NCI-H510A treated with DMSO at 0.1 percent for 48 hours (cell line): ENCODE measurements at places on chromosomes 13 and 19.

DNA sequence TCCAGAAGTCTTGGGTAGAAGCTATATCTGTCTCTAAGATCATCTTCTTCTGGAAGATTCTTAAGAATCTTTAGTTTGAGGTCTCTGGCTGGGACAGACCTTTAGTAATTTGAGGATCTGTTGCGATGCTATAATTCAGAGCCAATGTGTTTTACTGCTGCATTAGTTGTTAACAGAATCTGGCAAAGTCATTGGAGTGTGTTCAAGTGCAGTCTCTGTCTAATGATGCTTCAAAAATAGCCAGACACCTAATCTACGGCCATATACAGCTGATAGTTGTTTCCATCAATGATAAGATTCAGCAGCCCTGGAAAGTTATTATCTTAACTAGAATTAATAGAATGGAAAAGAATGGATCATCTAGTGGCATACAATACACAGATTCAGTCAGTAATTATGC, 72.6 kb downstream of the CDK8 start:
- DNase-seq = no peak

DNA sequence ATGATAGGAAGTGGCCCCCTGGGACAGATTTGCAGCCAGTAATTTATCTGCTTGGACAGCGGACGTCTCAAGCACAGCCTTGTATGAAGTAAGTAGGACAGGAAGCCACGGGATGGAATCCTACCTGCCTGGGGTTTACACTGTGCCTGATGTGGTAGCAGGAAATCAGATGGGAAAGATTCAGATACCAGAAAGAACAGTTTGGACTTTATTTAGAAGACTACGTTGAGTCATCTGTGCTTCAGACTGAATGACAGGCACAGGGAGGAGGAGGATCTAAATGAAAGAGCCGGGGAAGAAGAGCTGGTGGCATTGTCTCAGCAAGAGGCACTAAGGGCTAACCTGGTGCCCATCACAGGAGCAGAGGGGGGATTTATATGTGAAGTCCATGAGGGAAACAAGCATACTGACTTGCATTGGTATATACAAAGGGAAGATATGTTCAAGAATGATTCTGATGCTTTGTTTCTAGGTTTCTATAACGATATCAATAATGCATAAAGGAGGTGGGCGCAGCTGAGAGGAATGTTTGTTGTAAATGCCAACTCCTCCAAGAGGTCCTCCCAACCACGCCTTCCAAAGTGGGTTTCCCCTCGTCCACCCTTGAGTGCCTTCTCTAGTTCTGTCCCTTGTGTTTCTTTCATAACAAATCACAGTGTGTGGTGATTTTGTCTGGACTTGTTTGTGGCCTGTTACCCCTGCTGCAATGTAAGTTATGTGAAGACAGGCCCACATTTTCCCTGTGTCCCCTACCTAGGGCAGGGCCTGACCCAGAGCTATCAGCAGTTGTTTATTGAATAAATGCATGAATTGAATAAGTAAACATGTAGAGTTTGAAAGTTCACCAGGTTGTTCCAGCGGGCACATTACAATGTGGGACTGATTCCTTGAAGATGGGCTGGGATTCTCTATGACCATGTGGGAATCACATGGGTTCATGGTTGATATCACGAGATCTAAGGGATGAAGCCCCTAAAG, 328.4 kb downstream of the SLC7A1 start:
- no peak for DNase-seq

- DNase-seq = peak; percentile 78
Observed at GRCh38 chr19:38003438-38004185, 96.6 kb downstream of the SIPA1L3 start.

GRCh38 chr19:54532528-54532927, 29.9 kb downstream of the LAIR2 start:
- no peak for DNase-seq

GRCh38 chr19:11453468-11454341, 18.3 kb downstream of the PRKCSH start:
- DNase-seq = no peak

DNA sequence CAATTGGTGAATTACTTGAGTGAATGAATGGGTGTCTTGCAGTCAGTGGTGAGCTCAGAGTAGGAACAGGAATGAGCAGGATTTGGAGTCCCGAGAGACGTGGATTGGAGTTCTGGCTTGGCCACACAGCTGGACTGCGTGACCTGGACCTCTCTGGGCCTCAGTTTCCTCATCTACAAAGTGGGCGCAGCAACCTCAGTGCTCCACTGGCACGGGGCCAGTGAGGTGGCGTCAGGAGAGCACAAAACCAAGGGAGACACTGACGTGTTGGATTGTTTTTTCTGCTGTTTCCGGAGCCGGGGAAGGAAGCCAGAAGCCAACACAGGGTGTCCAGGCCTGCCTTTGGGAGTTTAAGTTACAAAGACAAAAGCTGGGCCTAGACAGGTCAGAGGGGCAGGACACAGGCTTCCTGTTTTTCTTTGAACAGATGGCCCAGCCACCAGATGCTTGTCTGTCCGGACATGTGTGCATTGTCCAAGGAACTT, 6.5 kb upstream of the DOCK6 start:
- DNase-seq = no peak

GRCh38 chr13:46855166-46855565, 41.7 kb downstream of the HTR2A start:
- no peak for DNase-seq

DNA sequence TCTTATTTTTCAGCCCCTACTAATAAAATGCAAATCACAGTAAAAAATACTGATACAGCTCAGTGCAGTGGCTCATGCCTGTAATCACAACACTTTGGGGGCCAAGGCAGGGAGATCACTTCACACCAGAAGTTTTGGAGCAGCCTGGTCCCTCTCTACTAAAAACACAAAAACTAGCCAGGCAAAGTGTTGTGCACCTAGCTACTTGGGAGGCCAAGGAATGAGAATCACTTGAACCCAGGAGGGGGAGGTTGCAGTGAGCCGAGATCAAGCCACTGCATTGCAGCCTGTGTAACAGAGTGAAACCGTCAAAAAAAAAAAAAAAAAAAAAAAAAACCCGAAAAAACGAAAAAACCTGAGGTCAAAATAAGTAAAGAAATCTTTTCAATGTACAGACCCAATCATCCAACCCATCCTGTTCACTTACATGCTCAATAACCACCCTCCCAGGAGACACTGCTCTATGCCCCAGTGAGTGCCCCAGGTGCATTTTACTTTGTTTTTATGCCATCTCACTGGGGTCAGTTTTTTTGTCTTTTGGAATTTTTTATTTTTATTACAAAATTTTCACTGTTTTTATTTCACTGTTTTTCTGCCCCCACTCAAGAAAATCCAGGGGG, 107.0 kb downstream of the ZNF486 start:
- DNase-seq = no peak

GRCh38 chr19:12774588-12775555, at the start of gene HOOK2:
HOOK2 (minus strand) TSS chr19:12775552; CDS start chr19:12775449, 103 bp downstream.
- peak; percentile 79 for DNase-seq

DNA sequence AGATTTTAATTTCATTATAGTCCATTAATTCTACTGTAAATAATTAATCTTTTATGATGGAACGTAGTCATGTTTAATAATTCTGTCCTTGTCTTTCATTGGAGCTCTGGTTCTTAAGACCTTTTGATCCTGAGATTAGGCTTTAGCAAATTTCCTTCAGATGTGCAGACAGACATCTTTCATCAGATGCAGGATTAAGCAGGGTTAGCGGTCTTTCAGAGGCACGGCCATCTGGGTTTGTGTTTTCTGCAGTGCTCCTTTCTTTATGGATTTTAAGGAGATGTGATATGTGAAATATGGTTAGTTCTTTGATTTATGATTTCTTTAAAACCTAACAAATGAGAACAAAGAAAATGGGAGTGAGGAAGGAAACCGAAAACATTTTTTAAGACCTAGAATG, 643.9 kb upstream of the SGCG start:
- DNase-seq = no peak

DNA sequence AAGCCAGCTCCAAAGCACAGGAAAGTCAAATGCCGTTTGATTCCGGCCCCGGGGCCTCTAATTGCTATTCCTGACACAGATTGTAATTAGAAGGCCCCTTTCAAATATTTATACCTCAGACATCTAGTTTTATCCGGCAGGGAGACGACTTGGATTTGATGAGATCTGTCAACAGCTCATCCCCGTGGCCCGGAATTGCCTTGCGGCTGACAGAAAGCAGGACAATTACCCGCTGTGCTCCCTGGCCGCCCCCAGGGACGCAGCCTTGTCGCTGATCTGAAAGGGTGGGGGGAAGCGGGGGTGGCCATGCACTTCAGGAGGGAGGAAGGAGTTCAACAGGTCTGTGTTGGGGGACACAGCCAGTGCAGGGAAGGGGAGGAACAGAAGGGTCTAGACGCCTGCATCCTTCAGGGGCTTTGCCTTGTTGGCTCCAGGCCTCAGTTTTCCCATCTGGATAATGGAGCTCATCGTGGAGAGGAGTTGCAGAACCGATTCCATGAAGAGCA, 1.8 kb upstream of the SHD start:
- DNase-seq = no peak

GRCh38 chr19:40933025-40933424, 51.0 kb upstream of the CYP2A7 start:
- no peak for DNase-seq

- no peak for DNase-seq
Observed at GRCh38 chr13:47708386-47708785, 292.7 kb downstream of the SUCLA2 start.

GRCh38 chr19:5913739-5914357, at the start of gene CAPS:
CAPS (plus strand) TSS chr19:5914254; CDS start chr19:5914407, 153 bp downstream.
- DNase-seq = no peak

GRCh38 chr13:70616847-70617246, 508.6 kb upstream of the KLHL1 start:
- DNase-seq = no peak

DNA sequence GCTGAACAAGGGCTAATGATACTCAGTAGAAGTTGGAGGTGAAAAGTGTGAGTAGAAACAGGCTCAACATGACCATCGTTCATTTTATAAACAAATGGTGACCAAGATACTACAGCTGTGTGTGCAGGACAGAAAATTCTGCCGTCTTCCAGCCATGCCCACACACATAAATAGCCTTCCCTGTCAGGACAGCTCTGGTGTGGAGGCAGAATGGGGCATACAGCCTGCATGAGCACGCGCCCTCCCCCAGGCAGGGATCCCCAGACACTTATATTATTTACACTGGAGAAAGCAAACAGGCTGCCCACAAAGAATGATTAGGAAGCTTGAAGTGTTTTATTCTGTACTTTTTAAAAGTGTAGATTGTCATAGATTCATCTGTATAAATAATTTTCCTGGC, 20.4 kb downstream of the GJA3 start:
- no peak for DNase-seq

DNA sequence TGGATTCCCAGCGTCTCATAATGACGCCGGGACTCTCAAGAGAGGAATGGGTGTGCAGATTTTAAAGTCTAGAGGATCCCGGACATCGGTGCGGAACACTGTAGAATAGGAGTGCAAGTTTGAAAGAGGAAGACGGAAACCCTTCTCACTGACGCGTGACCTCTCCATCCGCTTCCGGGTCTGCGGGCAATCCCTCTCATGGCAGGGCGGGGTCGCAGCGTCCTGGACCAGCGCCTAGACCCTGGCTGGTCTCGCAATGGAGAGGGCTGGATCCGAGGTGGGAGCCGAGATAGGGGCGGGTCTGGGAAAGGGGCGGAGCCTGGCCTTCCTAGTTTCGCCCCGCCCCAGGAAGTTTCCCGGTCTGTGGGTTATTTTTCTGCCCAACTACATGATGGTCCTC, 4.6 kb upstream of the ZNF845 start:
- no peak for DNase-seq

DNA sequence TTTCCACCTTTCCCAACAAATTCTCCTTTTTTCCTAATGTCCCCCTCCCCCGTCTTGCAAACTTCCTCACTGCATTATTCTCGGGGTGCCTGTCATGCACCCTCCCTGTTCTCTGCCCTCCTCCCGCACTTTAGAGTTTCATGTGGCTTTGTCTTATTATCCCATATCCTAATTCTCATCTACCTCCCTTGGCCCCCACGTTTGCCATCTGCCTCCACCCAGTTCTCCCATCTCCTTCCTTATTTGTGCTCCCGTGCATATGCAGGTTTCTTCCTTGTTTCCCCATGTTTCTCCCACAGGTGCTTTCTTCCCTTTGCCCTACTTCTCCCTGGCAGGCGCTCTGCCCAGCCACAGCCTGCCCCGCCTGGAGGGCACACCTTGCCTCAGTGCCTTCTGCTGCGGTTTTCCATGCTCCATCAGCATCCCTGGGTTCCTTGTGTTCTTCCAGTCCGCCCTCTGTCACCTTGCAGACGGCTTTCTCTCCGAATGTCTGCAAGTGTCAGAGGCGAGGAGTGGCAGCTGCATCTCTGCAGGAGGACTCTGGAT, 1.5 kb downstream of the SPATA13 start:
- peak; percentile 3 for DNase-seq

GRCh38 chr13:94343243-94343585, 136.3 kb downstream of the DCT start:
- DNase-seq = no peak

DNA sequence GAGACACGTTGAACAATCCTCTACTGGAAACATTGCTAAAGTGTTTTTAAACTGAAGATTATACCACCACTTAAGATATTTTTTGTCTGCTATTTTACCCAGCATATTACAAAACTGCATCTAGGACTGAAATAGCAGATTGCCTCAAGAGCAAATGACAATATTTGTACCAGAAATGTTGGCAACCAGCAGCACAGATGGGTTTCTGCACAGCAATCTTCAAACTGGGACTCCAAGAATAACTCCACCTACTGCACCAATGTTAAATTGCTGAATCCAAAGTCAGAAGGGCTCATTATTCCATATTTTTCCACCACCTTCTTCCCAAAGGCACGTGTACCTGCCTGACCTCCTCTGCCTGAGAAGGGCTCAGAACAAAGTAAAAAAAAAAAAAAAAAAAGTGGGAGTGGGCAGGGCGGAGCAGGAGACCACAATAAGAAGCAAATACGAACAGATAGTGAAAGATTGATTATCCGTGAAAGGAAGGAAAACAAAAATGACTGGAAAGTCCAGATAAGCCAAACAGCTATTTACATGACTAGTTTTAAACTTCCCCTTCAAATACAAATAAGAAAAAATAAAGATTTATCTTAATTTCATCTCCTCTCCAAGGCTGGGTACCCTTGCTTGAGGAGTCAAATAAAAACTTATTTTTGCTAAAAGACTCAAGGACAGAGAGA, 79.4 kb downstream of the FOXO1 start:
- DNase-seq = no peak

- DNase-seq = no peak
Observed at GRCh38 chr13:99812625-99813024, 158.9 kb downstream of the ZIC5 start.

- no peak for DNase-seq
Observed at GRCh38 chr19:30437869-30438268, 65.7 kb downstream of the ZNF536 start.

DNA sequence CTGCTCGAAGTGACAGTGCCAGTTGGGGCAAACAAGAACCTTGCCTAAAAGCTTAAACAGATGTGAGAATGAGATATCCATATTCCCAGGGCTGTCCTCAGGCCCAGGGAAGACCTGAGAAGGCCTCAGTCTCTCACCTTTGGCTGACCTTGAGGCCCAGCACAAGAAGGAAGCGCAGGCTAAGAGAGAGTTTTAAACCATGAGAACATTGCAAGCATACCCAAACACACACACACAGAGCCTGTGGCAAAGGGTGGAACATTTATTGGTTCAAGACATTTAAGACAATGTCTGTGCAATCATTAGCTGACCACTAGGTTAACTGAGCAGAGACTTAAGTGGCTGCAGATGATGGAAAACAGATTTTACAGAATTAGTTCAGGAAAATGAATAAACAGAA, 248.2 kb downstream of the NBEA start:
- no peak for DNase-seq
